Kidney (tissue), 22 donors: ENCODE measurements at places on chromosomes 5 and 9. TPM values are rescaled to one million over a fixed set of nuclear protein-coding genes. Genes with fewer than 3 reads are reported as not detected.
A peak's percentile ranks its signal among the peaks of the same experiment; 100 is the strongest.

- DNase-seq: no peak
Observed at GRCh38 chr9:135447126-135447525, 32.5 kb upstream of the PPP1R26 start.

- DNase-seq: no peak
Observed at GRCh38 chr9:111975709-111976108, 79.1 kb downstream of the UGCG start.

- no peak for DNase-seq
Observed at GRCh38 chr5:113162770-113163169, 186.2 kb downstream of the DCP2 start.

Gene ADAMTS19
- not detected for total RNA-seq

DNA sequence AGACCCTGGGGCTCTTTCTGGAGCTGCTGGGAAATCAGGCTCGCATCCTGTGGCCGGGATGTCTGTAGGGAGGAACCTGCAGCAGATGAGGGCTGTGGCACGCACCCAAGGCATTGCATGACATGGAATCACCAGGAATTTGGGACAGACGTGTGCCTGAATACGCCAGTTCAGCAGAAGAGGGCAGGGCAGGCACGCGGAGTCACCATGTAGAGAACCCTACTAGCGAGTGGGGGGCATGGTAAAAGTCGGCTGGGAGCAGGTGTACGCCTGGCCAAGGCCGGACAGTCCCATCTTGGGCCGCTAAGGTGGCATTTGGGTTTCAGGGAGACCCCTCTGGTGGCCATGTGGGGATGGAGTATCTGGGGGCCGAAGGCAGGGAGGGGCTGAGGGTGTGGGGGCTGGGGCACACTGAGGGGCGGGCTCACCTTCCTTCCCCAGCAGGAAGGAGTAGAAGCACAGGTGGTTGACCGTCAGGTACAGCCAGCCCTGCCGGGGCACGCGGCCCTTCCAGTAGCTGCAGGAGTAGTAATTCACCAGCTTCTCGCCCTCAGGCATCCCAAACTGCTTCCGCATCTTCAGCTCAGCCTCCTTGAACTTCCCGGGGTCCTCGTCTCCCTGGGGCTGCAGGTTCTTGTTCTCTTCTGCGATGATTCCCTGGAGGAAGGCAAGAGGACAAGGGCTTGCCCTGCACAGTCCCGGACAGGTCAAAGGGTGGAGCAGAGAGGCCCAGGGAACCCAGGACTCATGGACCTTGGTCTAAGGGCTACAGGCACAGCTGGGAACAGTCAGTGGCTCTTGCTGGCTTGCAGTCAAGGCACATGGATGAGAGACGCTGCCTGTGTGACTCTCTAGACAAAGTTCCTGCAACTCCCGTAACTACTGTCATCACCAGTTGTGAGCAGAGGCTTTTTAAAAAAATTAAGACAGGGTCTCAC, 13.5 kb downstream of the TBC1D9B start:
- no peak for DNase-seq

- no peak for DNase-seq
Observed at GRCh38 chr5:89597878-89598277, 714.9 kb upstream of the MEF2C start.

DNA sequence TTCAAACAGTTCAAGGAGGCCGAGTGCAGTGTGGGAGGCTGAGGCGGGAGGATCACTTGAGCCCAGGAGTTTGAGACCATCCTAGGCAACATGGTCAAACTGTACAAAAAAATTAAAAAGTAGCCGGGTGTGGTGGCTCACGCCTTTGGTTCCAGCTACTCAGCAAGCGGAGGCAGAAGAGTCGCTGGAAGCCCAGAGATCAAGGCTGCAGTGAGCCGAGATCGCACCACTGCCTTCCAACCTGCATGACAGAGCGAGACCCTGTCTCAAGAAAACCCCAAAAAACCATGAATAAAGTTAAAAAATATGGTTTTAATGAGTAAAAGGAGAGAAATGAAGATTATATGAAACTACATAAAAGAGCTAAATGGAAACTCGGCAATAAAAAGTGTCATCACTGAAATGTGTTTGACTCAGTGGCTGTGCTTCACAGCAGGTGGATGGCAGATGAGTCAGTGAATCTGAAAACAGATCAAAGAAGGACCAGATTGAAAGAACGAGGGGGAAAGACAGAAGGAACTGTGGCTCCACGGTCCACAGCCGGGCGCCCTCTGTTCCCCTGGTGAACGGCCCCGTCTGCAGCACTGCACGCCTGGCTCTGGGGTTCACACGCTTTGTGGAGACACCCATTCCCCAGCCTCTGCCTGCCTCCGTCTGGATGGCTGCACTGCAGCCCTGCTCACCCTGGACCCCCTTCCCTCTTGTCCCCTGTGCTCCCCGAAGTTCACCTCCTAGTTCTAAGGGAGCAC, 25.1 kb downstream of the EXD3 start:
- no peak for DNase-seq

Gene IRX2
- total RNA-seq: 44.2 TPM

- DNase-seq: no peak
Observed at GRCh38 chr5:123717139-123717538, 205.2 kb downstream of the CSNK1G3 start.

DNA sequence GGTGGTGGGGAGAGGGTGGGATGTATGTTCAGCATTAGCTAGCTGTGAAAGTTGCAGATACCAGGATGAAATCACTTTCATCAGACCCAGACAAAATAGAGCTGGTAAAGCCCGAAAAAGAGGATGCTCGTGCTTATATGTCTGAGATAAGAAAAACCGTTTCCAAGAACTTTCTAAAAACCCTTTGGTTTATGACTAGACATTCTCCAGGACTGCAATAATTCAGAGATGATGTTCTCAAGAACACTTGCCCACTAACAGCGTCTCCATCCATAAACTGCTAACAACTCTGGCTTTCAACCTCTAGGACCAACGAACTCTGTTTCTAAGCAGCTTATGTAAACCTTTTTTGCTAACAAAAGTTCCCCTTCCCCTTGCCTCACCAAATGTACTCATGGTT, 8.4 kb upstream of the AMACR start:
- no peak for DNase-seq

DNA sequence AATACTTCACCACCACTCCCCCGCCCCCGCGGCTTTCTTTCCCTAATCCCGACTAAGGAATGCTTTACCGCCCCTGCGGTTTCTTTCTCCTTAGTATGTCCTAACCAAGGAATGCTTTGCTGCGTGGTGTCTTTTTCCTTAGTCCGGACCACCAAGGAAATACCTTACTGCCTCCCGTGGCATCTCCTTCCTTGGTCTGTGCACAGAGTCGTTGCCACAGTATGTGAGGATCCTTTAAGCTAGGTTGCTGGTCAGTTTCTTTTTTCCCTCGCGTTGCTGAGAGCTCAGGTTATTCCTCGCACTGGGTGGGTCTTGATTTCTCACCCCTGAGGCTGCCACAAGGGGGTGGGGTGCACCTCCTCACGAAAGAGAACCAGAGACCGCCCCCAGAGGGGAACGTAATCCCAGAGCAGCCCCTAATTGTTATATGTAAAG, 309.4 kb downstream of the NR3C1 start:
- DNase-seq: no peak

GRCh38 chr9:28539434-28540070, 966.3 kb upstream of the C9orf72 start:
- DNase-seq: no peak

Gene PSD2
- 0.13 TPM for total RNA-seq

Gene CMYA5
- total RNA-seq: 6.1 TPM

- peak; percentile 77 for DNase-seq
Observed at GRCh38 chr5:170745481-170746071, 37.9 kb upstream of the GABRP start.

GRCh38 chr5:156589946-156590216, 260.2 kb upstream of the PPP1R2B start:
- DNase-seq: peak; percentile 18

Gene B4GALT1
- total RNA-seq: 163 TPM

DNA sequence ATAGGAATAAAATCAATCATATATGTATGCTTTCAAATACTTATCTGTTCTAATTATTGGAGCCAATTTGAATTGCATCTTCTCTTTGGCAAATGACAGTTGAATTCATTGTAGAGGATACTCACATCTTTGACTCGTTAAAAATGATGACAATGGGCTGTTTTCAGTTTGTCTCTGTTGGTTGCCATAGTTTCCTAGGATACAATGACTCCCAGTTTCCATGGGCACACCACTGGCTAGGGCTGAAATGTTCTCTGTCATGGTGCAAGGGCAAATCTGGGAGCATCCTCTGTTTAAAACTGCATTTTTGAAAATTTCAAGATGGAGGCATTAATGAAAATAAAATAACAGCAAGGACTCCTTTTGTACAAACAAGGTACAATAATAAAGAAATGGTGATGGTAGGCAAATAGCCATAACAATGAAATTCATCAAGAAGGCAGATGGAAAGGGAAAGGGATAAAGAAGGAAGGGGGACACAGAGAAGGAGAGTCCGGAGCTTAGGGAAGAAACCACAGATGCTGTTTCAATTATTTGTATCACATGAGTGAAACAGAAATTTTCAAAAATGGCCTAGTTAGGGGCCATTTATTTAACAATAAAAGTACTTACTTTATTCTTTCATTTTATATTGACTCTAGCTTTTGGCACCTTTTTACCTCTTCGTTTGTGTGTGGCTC, 378.8 kb upstream of the SEMA6A start:
- DNase-seq: no peak

Gene PKD2L2
- total RNA-seq: not detected

Gene PPIC
- 46.1 TPM for total RNA-seq

DNA sequence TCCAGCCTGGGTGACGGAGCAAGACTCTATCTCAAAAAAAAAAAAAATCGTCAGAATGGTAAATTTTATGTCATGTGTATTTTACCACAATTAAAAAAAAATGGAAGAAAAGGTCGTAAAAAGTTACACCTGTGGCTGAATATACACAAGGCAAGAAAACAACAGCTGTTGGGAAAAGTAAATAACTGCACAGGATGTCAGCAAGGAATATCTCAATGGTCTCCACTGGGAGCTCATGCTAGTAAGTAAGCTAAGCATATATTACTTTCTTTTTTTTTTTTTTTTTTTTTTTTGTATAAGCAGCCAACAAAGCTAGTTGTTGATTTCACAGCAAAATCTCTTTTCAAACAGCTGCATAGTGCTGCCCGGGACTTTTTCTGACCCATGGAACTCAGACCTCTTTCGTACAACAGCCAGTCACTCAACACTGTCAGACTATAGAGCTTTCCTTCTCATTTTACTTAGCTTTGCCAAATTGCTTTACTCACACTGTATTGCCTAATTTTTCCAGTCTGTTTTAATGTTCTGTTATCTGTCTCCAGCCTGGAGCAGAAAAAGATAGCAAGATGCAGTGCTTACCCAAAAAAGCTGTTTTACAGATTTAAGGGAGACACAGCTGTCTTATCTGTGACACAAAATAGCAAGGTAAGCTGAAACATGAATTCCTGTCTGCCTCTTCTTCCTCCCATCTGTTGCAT, 175.9 kb downstream of the ENC1 start:
- DNase-seq: no peak

Gene CCDC171
- 5.1 TPM for total RNA-seq

- DNase-seq: peak; percentile 92
Observed at GRCh38 chr9:130301483-130302286, 36.1 kb downstream of the HMCN2 start.

DNA sequence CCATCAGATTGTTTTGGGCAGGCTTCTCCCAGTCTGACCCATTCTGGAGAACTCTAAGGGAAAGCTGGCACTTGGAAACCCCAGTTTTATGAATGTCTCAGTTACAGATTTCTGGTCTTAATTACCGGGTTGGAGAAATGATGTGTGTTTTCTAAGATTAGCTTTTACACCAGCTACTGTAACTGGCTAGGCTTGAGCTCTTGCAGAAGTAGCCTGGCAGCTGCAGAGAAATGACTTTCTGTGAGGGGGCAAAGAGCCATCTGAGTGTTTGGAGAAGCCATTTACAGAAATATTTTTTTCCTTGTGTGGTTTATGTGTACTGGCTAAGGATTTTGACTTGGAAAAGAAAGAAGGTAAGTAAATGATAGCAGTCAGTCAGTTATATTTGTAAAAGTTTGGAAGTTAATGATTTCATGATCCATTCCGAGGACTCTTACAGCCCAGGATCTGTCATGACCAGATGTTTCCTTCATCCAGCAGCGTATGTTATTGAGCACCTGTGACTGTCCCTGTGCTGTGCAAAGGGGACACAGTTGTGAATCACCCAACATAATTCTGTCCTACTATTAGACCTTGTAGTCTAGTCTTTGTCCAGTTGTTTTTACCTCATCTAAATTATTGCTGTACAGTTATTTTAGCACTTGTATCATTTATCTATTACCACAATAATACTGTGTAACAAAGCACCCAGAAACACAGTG, 53.7 kb upstream of the GDNF start:
- DNase-seq: no peak

Gene ECM2
- total RNA-seq: 7.6 TPM

Gene MAMDC4
- 8.1 TPM for total RNA-seq

Gene PCDHAC2
- total RNA-seq: 3.6 TPM

- DNase-seq: no peak
Observed at GRCh38 chr9:132669319-132669697, 475 bp downstream of the DDX31 start.

- DNase-seq: no peak
Observed at GRCh38 chr5:138702166-138703077, 50.8 kb upstream of the CTNNA1 start.

DNA sequence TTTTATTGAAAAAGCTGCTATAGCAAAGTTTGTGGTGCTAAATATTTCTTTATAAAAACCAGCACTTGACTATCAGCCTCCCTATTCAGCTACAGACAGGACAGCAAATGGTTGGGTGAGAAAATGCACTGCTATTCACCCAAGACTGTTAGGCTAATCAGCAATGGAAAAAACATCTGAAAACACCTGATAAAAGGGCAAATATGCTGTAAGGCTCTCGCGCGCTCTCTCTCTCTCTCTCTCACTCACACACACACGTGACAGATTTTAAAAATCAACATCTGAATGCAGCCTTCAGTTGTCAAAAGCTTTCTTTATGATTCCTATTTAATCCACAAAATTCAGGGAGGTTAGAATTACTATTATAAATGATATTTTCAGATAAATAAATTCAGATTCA, 80.2 kb downstream of the HTR4 start:
- no peak for DNase-seq

- DNase-seq: no peak
Observed at GRCh38 chr5:135831851-135832555, 2.5 kb upstream of the SLC25A48 start.

Gene NTRK2
- 41.2 TPM for total RNA-seq

Gene PCDHGA10
- total RNA-seq: 5.1 TPM

GRCh38 chr5:96752341-96753016, 55.3 kb downstream of the ERAP1 start:
- peak; percentile 86 for DNase-seq

- DNase-seq: no peak
Observed at GRCh38 chr5:109387408-109387974, 22.3 kb downstream of the PJA2 start.

Gene TTC16
- 0.72 TPM for total RNA-seq

DNA sequence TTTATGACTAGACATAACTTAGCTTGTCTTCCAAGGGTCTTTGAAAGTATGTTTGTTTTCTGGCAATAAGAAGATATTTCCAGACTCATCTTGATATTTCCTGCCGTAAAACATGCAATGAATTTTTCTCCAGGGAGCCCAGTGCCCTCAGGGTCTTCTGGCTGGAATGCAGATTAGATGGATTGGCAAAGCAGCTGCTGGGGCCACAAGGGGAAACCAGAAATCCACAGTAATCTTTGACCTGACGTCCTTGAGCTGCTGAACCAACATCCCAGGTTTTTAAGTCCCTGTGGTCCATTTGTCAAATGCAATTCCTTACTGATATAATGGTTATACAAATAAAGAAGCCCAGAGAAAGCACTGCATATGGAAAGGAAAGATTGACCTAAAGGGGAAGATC, 93.0 kb downstream of the THBS4 start:
- DNase-seq: peak; percentile 55

Gene TLX3
- total RNA-seq: not detected

- no peak for DNase-seq
Observed at GRCh38 chr5:87121304-87122150, 146.2 kb upstream of the RASA1 start.
